T-helper 17 cell (primary cell): ENCODE measurements at places on chromosomes 16 and 17. TPM values are rescaled to one million over a fixed set of nuclear protein-coding genes. Genes with fewer than 3 reads are reported as not detected.

The KRT28 gene
- not detected for total RNA-seq

The RAB37 gene
- total RNA-seq: 83.3 TPM

The NPIPA2 gene
- 3.7 TPM for total RNA-seq

The PCYT2 gene
- total RNA-seq: 26.0 TPM

The PDE6G gene
- total RNA-seq: 2.2 TPM

The BIRC5 gene
- total RNA-seq: 0.40 TPM

The GRB7 gene
- not detected for total RNA-seq

The AGRP gene
- total RNA-seq: not detected
